Bone marrow (tissue), 2 donors: ENCODE measurements at places on chromosomes 5 and 9.

DNA sequence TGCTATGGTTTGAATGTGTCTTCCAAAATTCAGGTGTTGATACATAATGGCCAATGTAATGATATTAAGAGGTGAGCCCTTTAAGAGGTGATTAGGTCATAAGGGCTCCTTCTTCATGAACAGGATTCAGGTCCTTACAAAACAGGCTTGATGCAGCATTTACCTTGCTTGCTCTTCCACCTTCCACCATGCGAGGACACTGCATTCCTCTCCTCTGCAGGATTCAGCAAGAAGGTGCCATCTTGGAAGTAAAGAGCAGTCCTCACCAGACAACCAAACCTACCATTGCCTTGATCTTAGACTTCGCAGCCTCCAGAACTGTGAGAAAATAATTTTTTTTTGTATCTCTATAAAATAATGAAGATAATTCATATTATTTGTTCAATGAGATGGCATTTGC, 314.0 kb upstream of the SMARCA2 start:
- DNase-seq: no peak

GRCh38 chr5:91484662-91485061, 101.5 kb upstream of the ARRDC3 start:
- DNase-seq: no peak

DNA sequence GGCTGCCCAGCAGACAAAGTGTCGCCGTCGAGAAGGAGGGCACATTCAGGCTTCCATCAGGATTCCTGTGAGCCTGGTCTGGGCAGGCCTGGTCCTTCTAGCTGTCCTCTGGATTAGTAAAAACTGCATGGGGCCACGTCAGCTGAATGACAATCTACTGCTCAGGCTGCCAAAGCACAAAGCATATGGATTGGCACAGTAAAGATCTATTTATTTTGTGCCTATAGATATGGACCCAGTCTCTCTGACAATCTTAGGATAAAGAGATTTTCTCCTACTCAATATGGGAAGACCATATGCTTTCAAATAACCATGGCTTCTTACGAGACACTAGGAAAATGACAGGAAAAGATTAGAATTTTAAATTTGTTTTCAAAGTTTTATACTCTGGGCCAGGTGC, 24.1 kb downstream of the ANKH start:
- no peak for DNase-seq

- DNase-seq: no peak
Measured at GRCh38 chr9:119793218-119793617, 424.0 kb upstream of the BRINP1 start.

DNA sequence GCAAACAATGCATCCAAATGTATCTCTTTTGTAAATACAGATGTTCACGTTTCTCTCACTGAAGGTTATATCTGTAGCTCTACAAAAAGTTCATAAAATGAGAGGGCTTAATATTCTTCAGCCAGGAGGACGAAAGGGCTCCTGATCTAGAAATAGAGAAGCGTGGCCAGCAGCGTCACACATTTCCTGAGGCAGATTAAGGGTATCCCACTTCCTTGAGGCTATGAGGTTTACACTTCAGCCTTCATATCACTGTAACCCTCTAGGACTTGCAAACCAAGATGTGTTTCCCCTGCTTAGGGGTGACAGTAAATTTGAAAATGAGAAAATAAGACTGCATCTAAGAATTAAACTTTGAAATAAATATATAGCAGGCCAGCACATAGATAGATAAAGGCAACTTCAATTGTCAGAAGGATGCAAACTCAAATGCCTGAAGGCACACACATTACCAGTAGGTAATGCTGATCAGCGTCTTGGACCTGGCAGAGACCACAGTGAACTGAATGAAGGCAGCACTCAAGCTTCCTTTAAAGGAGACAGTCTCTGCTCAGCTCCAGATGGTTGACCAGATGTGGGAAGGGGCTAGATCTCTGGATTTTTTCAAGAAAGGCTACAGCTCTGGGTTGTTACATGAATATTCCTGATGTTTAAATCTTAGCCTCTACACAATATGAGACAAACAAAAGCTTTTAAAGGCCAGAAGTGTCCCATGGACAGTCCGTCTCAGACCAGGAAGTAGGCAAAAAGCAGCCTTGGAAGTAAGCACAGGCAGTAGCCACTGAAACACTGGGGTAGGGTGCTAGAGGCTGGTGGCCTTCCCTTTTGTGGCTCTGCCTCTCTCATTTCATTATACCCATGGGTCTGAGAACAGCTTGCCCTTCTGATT, 197.7 kb downstream of the MCTP1 start:
- DNase-seq: no peak

DNA sequence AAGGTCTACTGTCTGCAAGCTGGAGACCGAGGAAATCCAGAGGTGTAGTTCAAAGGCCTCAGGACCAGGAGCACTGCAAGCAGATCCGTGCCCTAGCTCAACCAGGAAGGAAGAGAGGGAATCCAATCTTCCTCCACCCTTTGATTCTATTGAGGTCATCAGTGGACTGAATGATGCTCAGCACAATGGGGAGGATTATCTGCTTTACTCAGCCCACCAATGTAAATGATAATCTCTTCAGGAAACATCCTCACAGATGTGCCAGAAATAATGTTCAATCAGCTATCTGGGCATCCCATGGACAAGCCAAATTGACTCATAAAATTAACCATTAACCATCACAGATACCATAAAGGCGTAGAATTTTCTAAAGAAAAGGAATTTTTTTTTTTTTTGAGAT, 92.0 kb downstream of the BASP1 start:
- DNase-seq: no peak

- DNase-seq: no peak
Measured at GRCh38 chr9:4058931-4059330, 240.9 kb downstream of the GLIS3 start.

DNA sequence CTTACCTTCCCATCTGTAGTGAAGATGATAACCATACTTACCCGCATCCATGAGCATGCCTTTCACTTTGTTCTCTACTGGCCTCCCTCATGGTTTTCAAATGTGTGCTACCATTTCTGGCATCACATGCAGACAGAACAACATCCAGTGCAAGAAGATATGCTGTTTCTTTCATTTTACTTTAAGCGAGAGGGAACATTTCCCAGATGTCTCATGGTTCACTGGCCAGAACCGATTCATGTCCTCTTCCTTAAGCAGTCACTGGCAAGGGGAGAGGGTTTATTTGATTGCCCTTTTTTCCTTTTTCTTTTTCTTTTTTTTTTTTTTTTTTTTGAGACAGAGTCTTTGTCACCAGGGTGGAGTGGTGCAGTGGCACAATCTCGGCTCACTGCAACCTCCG, 37.7 kb downstream of the ARRDC3 start:
- DNase-seq: no peak

- DNase-seq: peak; percentile 41
Measured at GRCh38 chr9:114405294-114406034, 17.7 kb upstream of the AKNA start.

DNA sequence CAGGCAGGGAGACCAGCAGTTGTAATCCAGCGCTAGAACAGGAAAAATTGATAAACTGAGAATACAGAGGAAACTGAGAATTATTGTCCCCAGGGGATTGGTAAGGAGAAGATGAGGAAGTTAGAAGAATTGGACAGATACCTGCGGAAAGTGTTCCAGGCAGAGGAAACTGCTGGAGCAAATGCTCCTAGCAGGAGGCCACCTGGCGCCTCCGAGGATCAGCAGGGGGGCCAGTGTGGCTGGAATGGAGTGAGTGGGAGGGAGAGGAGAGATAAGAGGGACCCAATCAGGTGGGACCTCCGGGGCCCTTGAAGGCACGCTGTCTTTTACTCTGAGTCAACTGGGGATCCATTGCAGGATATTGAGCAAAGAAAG, 695 bp upstream of the ANXA6 start:
- DNase-seq: no peak

- no peak for DNase-seq
Measured at GRCh38 chr5:90598293-90598692, 39.7 kb downstream of the ADGRV1 start.

DNA sequence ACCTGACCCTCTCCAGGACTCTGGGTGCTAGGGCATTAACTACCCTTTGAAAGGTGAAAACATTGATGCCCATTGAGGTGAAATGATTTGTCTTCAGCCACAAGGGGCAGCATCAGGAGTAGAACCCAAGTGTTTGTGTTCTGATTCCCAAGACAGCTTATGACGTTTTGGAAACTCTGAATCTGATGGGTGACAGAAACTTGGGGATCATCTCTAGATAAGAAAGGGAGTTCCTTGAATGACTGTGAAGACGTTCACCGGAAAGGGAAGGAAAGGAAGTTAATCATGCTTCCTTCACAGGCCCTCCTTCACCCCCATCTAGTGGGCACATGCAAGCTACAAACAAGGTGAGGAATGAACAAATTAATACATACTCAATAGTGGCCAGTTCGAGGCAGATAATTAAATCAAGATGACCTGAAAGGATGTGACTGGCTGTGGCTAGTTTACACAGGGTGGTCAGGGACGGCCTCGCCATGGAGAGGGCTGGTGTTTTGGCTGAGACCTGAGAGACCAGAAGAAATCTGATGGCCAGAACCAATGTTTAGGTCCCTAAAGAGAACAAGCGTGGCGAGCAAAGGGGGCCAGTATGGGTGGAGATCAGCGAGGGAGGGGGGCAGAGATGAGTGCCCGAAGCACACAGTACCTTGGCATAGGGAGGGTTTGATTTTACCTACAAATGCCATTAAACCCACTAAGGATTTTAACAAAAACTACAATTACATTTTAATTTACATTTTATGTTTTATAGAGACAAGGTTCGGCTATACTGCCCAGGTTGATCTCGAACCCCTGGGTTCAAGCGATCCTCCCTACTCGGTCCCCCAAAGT, 937 bp upstream of the SLC26A2 start:
- peak; percentile 77 for DNase-seq
